ENCODE measurements at places on chromosomes 16 and 17.

GRCh38 chr17:74584292-74585060 is 7.6 kb downstream of the CD300LD start:
- DNase-seq, result no peak

DNA sequence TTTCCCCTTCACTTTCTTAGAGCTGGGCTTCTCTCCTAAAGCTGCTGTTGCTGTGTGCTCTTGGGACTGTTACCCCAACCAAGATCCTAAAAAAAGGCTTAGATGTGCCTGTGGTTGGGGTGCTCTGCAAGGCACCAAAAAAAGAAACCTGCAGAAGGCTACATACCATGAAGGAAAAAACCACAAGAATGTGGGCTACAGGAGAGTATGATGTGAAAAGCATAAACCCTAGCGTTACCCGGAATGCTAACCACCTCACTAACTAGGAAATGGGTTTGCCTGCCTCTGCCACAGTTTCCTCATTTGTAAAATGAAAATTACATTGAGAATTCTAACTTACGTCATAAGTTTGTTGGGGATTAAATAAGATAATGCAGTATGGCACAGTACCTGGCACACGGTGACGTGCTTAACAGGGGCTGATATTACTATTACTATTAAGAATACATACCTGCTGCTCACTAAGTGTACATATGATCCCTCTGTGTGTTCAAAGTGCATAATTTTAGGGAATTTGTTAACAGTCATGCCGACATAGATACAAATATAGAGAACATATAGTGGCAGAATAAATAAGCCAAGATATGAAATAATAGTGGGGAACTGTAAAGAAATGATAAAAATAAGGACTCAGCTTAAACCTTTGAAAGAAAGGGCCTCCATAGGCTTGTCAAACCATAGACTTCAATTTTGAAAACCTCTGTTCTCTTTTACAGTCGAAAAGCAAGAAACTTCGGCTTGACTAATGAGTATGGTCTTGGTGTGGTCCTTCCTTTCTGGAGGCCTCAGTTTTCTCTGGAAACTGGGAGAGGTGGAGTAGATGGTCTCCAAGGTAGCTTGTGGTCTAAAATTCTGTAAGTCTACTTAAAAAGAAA is 177.8 kb upstream of the TBX2 start:
- no peak for DNase-seq

GRCh38 chr16:85398050-85398451 is 215.1 kb upstream of the GSE1 start:
- DNase-seq, result no peak

DNA sequence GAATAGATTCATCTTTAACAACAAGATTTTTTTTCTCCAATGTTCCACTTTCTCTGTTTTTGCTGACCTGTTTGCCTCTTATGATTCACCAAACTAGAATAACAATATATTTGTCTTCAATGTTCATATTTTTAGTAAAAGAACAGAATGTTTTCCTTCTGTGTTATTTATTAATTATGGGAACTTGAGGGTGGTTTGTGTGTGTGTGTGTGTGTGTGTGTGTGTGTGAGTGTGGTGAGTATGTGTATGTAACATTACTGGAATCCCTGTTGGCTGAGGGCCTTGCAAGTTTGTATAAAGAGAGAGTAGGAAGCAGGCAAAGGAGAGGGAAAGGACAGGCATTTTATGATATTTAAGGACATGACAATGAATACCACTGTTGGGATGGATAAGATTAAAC is 13.8 kb downstream of the STXBP4 start:
- no peak for DNase-seq

DNA sequence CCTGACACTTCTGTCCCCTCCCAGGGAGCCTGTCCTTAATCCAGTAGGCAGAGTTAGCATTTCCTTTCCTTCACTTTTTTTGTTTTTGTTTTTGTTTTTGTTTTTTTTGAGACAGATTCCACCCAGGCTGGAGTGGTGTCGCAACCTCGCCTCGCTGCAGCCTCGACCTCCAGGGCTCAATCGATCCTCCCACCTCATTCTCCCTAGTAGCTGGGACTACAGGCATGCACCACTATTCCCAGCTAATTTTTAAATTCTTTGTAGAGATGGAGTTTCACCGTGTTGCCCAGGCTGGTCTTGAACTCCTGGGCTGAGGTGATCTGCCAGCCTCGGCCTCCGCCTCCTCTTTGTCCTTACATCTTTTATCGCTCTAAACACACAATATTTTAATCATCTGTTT is 4.0 kb downstream of the NHERF1 start:
- DNase-seq, result no peak

DNA sequence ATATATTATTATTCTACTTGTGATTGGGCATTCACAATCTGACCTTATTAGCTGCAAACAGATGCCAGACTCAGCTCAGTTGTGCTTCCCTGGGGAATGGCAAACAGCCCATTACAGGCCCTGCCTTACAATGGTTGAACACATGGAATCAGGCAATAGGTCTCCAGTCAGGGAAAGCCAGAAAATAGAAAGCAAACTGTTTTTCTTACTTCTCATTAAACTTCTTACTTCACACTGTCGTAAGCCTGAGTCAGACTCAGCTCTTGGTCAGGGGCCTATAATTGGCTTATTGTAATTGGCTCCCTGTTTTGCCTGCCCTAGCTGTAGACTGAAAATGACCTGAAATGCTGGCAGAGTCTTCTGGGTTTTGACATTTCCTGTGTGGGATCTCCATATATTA is 77.0 kb upstream of the CA10 start:
- no peak for DNase-seq

GRCh38 chr16:77536809-77537208 is 102.0 kb upstream of the ADAMTS18 start:
- no peak for DNase-seq

DNA sequence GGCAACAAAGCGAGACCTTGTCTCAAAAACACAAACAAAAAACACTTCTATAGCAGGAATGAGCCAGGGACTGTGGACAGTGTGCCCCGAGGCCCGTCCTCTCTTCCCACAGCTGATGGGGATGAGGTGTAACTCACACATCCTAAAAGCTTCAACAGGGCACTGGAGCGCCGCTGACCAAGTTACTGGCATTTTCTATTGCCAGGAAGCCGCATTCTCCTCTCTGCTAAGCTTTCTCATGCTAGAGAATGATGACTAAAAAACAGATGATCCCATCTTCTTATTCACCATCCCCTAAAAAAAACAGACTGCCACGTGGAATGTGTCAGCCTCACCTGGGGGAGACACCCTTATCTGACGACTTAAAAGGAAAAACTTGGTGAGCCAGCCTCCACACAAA is 16.3 kb downstream of the CARHSP1 start:
- DNase-seq, result no peak

DNA sequence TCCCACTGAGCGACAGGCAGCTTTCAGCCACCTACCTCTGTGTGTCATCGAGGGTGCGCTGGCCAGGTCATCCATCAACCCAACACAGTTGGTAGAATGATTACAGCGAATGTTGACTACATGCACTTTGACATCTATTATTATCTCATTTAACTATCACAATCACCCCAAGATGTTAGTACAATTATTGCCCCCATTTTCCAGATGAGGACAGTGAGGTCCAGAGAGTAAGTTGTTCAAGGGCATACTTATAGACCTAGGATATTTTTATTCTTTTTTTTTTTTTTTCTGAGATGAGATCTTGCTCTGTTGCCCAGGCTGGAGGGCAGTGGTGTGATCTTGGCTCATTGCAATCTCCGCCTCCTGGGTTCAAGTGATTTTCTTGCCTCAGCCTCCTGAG is 8.3 kb upstream of the ITGAM start:
- DNase-seq, result no peak

GRCh38 chr16:69932228-69932627 is 18.9 kb upstream of the CLEC18A start:
- DNase-seq, result no peak

DNA sequence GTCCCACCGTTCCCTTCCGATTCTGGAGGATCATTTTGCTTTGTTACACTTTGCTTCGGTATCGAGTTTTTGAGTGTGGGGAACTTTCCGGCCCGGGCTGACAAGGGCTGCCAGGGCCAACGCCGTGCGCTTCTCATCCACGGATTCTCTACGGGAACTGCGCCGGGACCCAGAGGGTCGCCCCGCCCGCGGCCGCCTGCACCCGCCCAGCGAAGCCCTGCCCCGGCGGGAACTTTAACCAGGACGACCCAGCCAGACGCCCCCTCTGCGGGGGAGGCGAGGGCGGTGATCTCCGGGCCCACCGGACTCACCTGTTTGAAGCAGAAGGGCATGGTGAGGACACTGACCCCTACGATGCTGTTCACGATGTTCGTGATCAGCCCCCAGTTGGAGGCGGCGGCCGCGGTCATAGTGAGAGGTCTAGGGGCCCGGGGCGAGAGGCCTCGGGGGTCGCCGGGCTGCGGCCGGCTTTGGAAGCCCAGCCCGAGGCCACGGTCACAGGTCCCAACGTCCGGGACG is 536 bp downstream of the SLC38A10 start:
- no peak for DNase-seq

DNA sequence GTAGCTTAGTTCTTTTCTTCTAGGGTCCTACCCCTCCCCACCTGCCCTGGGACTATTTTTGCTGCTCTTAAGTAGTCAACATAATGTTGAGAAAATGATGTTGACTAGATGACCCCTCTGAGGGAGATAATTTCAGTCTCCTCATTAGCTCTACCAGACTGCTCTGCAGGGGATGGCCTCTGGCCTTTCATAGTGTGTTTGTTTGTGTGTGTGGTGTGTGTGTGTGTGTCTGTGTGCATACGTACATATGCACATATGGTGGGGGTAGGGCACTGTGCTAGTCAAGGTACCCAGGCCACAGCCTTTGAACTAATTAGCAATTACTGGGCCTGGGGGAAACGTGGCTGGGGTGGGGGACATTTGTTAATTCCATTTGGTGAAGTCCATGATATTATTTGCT is 254.0 kb downstream of the SHISA9 start:
- no peak for DNase-seq

GRCh38 chr16:15816228-15816627 is 40.6 kb downstream of the MYH11 start:
- DNase-seq, result no peak

GRCh38 chr16:25270577-25270976 is 12.9 kb upstream of the ZKSCAN2 start:
- DNase-seq, result no peak

DNA sequence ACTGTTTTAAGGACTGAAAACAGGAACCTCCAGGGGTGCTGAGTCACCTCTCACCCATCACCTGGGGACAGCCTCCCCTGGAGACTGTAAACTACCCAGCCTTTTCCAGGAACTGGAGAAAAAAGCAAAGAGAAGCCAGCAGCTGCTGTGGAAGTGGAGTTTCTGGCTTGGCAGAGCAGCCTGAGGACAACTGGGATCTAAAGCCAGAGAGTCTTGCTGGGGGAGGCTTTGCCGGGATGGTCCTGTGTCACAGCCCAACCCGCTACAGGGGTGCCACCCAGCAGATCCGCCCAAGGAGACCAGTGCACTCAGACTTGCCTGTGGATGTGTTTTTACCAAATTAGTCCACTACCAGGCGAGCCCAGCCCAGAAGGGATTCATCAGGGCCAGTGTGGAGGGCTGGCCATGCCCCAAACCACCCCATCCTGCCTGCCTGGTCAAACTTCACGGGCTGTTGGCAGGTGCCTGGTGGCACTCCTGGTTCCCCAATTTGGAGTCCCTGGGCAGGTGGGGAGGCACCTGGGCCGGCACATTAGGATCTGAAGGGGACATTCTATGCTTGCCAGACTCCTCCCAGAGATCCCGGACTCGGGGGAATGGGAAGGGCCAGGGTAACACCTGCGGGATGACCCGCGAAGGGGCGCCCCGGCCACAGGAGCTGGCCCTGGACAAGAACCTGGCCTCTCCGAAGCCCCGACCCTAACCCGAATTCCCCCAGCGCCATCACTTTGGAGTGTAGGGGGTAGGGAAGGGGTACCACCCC is 771 bp downstream of the MSRB1 start:
- no peak for DNase-seq

DNA sequence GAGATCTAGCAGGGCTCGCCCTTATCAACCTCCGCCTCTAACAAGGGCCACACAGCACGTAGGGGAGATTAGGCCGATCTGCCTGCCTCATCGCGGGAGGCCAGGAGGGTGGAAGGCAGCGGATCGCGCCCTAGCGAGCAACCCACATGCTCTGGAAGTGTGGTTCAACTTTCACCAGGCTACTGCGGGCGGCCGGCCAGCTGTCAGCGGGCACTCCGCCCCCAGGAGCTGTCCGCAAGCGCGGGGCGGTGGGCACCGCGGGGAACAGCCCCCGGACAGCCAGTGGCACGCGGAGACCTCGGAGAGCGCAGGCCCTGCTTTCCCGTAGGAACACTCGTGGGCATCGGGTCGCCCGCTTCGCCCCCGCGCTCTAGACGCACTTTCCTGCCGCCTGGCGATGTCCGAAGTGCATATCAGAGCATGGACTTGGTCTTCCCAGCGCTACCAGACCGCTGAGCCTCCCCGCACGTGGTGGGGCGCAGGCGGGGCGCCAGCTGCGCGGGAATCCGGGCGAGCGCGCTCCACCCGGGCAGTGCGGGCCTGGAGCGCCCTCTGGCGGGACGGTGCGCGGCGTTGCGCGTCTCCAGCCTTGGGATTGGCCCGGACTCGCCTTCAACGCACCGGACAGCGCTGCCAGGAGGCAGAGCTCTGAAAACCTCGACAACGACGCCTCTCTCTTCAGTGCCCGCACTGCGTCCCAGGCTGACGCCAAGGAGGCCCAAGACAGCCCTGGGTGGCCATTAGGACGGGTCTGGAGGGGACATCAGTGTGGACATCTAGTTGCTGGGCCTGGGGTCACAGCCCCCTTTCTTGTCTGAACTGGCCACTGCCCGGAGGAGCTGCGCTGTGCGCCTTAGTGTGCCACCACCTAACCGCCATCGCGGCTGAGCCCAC is 3.6 kb upstream of the ZNHIT3 start:
- DNase-seq, result no peak

- DNase-seq, result no peak
Observed at GRCh38 chr17:70121126-70121525, 46.1 kb downstream of the KCNJ16 start.

- DNase-seq, result no peak
Observed at GRCh38 chr16:71442051-71442440, at the start of gene TLE7. TLE7 (minus strand) TSS chr16:71442054; CDS start chr16:71433324, 8,730 bp downstream.

DNA sequence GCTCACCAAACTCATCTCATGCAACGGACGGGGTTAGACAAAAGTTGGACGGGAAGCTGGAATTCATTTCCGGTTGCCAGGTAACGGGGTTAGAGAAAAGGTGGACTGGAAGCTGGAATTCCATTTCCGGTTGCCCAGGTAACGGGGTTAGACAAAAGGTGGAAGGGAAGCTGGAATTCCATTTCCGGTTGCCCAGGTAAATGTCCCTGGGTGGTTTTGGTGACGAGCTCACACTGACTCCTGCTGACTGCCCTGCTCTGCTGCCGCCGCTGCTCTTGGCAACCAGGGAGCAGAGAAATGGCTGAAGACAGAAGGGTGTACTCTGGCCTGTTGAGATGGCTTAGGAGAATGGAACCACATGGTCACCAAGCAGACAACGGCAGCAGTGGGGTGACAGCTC is 170.3 kb upstream of the RPH3AL start:
- no peak for DNase-seq

GRCh38 chr17:4895121-4895520 is 4.2 kb upstream of the C17orf107 start:
- no peak for DNase-seq

- no peak for DNase-seq
Observed at GRCh38 chr17:55427587-55427882, 5.9 kb upstream of the MMD start.

GRCh38 chr17:82234211-82235055 is 5.6 kb downstream of the SLC16A3 start:
- no peak for DNase-seq

- no peak for DNase-seq
Observed at GRCh38 chr17:3892095-3892998, 506 bp downstream of the CAMKK1 start.

- no peak for DNase-seq
Observed at GRCh38 chr16:1152651-1153259, at the start of gene CACNA1H. CACNA1H (plus strand) TSS chr16:1153106; CDS start chr16:1153738, 632 bp downstream.

- DNase-seq, result no peak
Observed at GRCh38 chr17:50708050-50709000, 611 bp upstream of the ANKRD40 start.
